ENCODE measurements at places on chromosomes 16 and 17. TPM values are rescaled to one million over a fixed set of nuclear protein-coding genes. Genes with fewer than 3 reads are reported as not detected.

DNA sequence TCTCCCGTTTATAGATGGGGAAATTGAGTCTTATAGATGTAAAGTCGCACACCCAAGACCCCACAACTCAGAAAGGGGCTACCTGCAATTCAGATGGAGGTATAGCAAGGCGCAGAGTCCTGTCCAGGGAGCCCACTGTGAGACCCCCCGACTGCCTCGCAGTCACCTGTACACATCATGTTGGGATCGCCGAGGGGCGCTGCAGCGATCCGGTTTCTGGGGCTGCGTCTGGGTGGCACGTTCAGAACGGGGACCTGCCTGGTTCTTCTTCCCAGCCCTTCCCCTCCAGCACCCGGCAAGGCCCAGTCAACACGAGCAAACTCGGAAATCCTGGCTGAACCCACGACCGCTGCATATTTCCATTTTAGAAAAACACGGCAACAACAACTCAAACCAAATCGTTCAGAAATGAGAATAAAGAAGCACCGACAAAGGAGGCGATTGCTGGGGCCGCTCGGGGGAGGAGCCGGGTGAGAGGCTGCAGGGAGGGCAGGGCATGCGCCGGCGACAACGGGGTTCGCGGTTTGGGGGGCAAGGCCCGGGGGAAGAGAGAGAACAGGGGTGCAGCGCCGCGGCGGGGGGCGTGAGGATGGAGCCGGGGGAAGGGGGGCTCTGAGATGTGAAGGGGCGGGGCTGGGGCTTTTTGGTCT is 643 bp downstream of the HSDL1 start:
- H3K36me3 ChIP-seq: no peaks in the 10 kb centered on the region
- no peaks in the 10 kb centered on the region for H3K27me3 ChIP-seq
- no peaks in the 10 kb centered on the region for H3K4me1 ChIP-seq
- peak overlapping the region; percentile 73 for H3K27ac ChIP-seq
- DNase-seq: peak; percentile 28

- H3K36me3 ChIP-seq: no peaks in the 10 kb centered on the region
- no peaks in the 10 kb centered on the region for H3K27me3 ChIP-seq
- no peak overlapping the region for H3K4me3 ChIP-seq
Measured at GRCh38 chr16:14296663-14297062, 225.5 kb downstream of the MRTFB start.

DNA sequence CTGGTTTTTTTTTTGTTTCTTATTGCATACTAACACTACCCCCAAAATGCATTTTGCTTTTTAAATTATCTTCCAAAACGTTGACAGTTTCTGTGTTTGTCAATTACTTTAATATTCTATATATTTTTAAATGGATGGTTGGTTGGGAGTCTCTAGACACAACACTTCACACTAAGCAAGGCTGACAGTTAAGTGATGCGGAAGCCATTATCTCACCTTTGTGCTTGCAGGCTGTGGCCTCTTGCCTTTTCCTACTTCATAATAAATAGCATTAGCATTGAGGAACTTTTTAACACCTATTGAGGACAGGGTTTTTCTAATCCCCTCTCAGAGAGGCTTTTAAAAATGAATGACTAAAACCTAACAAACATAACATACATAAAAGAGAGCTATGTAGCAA is 280.8 kb upstream of the TBX2 start:
- no peak overlapping the region for H3K27ac ChIP-seq
- H3K4me1 ChIP-seq: no peaks in the 10 kb centered on the region
- no peak for DNase-seq
- no peaks in the 10 kb centered on the region for H3K27me3 ChIP-seq
- H3K36me3 ChIP-seq: peaks cover 4% of the 10 kb centered on the region
- no peak overlapping the region for H3K4me3 ChIP-seq

DNA sequence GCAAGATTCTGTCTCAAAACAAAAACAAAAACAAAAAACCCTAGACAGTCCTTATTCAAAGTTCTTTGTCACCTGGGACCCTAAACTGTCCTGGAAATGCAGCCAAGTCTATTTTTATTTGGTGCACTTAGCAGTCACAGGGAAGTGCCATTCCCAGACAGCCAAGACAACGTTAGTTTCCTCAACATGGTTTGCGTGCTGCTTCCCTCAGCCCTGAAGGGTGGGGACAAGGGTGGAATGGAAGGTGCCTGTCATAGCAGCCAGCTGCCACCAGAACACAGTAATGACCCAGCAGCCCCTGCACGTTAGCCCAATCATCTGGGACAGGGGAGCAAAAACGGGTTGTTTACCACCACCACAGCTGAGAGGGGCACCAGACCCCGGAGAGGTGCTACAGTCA is 16.9 kb downstream of the CREBBP start:
- no peak for DNase-seq
- no peak overlapping the region for H3K4me3 ChIP-seq
- H3K4me1 ChIP-seq: peaks cover 20% of the 10 kb centered on the region
- no peaks in the 10 kb centered on the region for H3K36me3 ChIP-seq
- H3K27ac ChIP-seq: no peak overlapping the region

GRCh38 chr16:4034963-4035362 is 81.3 kb downstream of the ADCY9 start:
- DNase-seq: no peak
- H3K4me1 ChIP-seq: no peaks in the 10 kb centered on the region
- no peak overlapping the region for H3K27ac ChIP-seq
- no peaks in the 10 kb centered on the region for H3K27me3 ChIP-seq
- no peaks in the 10 kb centered on the region for H3K36me3 ChIP-seq

DNA sequence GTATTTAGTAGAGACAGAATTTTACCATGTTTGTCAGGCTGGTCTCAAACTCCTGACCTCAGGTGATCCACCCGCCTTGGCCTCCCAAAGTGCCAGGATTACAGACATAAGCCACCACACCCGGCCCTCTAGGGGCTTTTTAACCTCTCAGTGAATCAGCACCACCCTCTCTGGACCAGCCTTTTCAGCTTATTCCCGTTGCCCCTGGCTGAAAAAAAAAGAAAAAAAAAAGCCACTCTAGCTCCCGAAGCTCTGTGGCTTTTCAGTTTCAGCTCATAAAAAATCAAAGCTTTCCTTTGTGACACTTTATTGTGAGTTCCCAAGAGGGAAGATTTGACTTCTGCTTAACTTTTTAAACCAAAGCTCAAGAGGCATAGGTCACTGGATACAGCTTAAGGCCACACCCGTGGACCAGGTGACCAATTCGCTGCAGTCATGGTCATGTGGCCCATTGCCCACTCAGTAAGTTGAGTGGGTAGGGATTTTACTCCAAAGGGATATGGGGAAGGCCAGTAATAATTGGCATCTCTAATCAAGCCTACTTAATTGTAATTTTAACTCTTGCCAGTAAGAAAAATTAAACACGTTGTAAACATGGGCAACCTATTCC is 46.6 kb upstream of the MED13 start:
- H3K27ac ChIP-seq: no peak overlapping the region
- no peak for DNase-seq
- H3K36me3 ChIP-seq: no peaks in the 10 kb centered on the region

DNA sequence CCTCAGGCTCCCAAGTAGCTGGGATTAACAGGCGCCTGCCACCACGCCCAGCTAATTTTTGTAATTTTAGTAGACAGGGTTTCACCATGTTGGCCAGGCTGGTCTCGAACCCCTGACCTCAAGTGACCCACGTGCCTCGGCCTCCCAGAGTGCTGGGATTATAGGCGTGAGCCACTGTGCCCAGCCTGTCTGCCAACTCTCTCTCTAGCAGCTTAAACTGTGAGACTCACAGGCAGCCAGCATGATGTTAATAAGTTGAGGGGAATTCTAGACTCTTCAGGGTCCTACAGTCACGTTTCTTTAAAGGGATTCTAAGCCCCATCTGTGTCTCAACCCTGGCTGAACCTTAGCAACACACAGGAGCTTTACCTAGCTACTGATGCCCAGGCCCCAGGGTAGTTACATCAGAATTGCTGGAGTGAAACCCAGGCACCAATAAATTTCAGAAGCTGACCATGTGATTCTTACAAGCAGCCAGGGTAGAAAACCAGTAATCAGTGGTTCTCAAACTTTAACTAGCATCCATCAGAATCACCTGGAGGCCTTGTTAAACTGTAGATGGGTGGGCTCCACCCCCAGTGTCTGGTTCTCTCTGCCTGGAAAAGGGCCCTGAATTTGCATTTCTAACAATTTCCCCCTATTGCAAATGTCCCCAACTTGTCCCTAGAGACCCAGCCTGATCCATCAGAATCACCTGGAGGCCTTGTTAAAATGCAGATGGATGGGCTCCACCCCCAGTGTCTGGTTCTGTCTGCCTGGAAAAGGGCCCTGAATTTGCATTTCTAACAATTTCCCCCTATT is 30.7 kb downstream of the GPRC5B start:
- no peak overlapping the region for H3K27ac ChIP-seq
- H3K4me3 ChIP-seq: no peak overlapping the region
- DNase-seq: no peak
- H3K27me3 ChIP-seq: no peaks in the 10 kb centered on the region
- no peaks in the 10 kb centered on the region for H3K36me3 ChIP-seq
- H3K4me1 ChIP-seq: no peaks in the 10 kb centered on the region

GRCh38 chr17:42691021-42691545 is 8.8 kb downstream of the CNTNAP1 start:
- no peaks in the 10 kb centered on the region for H3K4me1 ChIP-seq
- no peak for DNase-seq
- H3K27me3 ChIP-seq: no peaks in the 10 kb centered on the region
- no peak overlapping the region for H3K4me3 ChIP-seq
- no peak overlapping the region for H3K27ac ChIP-seq

- DNase-seq: no peak
- no peak overlapping the region for H3K4me3 ChIP-seq
- no peaks in the 10 kb centered on the region for H3K36me3 ChIP-seq
- H3K27ac ChIP-seq: no peak overlapping the region
- no peaks in the 10 kb centered on the region for H3K27me3 ChIP-seq
Measured at GRCh38 chr17:4532860-4533522, 22.2 kb downstream of the MYBBP1A start.

DNA sequence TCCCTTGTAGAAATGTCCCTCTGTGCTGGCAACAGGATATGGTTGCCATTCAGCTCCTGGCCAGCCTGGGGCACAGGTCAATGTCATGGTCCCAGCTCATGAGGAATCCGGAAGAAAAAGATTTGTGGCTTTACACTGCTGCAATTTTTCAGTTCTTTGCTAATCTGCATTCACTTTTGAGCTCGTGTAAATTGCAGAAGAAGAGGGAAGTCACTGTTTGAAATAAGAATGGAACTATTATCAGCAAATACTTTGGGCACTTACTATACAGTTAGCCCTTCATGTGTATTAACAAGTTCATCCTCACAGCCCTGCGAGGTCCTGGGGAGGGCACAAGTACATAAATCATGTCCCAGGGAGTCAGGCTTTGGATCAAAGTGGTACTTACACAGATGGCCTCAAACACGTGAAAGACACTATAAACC is 14.2 kb downstream of the SLC47A2 start:
- no peak for DNase-seq
- no peaks in the 10 kb centered on the region for H3K27me3 ChIP-seq
- no peaks in the 10 kb centered on the region for H3K36me3 ChIP-seq
- H3K4me3 ChIP-seq: no peak overlapping the region
- H3K27ac ChIP-seq: no peak overlapping the region

- no peak overlapping the region for H3K4me3 ChIP-seq
- no peak overlapping the region for H3K27ac ChIP-seq
- no peaks in the 10 kb centered on the region for H3K36me3 ChIP-seq
- H3K4me1 ChIP-seq: no peaks in the 10 kb centered on the region
- DNase-seq: no peak
Measured at GRCh38 chr16:27586711-27587110, 36.8 kb downstream of the KATNIP start.

DNA sequence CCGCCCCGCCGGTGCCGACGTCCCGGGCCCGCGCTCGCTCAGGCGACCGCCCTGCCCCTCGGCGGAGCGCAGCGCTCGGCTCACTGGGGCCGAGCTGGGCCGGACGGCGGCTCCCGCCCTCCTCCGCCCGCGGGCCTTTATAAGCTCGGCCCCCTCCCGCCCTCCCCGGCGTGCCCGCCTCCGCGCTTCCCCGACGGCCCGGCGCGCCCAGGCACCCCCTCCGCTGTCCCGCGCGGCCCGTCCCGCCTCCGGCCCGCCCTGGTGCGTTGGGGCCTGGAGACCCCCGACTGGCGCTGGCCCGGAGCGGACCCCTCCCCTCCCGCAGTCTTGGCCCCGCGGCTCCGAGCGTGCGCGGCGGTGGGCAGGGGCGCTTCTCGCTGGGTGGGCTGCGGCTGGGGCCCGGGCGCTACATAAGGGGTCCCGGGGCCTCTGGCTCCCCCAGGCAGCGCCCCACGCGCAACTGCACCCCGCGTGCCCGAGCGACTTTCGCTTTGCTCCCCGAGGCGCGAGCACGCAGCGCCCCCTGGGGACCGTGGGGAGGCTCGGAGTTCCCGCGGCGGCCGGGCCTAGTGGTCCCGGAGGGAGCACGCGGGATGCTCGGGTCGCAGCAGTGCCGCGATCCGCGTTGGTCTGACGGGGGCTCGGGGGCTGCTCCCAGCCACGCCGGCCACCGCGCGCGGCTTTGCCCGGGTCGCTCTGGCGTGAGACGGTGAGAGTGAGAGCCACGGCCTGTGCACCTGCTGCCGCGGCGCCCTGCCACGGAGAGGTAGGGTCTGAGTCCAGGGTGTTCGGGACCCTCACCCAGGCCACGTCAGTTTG is at the start of gene PIEZO1:
Gene PIEZO1 (minus strand): TSS at position 115 of the 819 bp plus-strand sequence. CDS start 256 bp downstream, outside the sequence.
- no peaks in the 10 kb centered on the region for H3K4me1 ChIP-seq
- peak within 1 kb of the TSS; percentile 82 for H3K27ac ChIP-seq
- peak; percentile 80 for DNase-seq
- peak within 1 kb of the TSS; percentile 44 for H3K4me3 ChIP-seq

GRCh38 chr17:43879723-43880419 is 27.5 kb downstream of the MPP2 start:
- no peak for DNase-seq
- no peaks in the 10 kb centered on the region for H3K4me1 ChIP-seq
- H3K4me3 ChIP-seq: no peak overlapping the region
- H3K36me3 ChIP-seq: no peaks in the 10 kb centered on the region
- no peak overlapping the region for H3K27ac ChIP-seq

GRCh38 chr16:2147981-2148671 is at the start of gene RAB26:
TSS of gene RAB26 (plus strand) at chr16:2148625. CDS start at chr16:2148784, 159 bp downstream.
- peak; percentile 75 for DNase-seq
- no peaks in the 10 kb centered on the region for H3K27me3 ChIP-seq
- H3K27ac ChIP-seq: peak within 1 kb of the TSS; percentile 59

- peak; percentile 84 for DNase-seq
- no peaks in the 10 kb centered on the region for H3K27me3 ChIP-seq
- peak within 1 kb of the TSS; percentile 88 for H3K4me3 ChIP-seq
- H3K36me3 ChIP-seq: no peaks in the 10 kb centered on the region
- H3K27ac ChIP-seq: peak within 1 kb of the TSS; percentile 90
- H3K4me1 ChIP-seq: peaks cover 6% of the 10 kb centered on the region
Measured at GRCh38 chr16:1414532-1415260, at the start of gene UNKL. TSS of gene UNKL (minus strand) at chr16:1414704. CDS start at chr16:1414691, 13 bp downstream.

DNA sequence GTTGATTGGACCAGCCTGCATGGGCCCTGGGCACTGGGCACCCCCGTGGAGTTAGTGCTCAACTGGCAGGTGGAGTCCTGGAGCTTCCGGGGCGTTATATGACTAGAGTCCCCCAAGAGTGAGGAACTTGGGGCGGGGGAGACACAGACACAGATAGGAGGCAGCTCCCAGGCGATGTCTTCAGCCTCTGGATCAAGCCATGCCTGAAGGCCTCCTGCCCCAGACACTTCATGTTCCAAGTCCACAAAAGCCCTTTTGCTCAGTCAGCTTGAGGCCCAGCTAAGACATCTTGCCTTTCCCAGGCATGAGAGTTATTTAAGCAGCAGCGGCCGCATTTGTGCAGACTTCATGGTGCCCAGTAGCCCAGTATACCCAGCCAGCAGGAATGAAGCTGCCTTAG is 136.6 kb upstream of the CIBAR2 start:
- no peaks in the 10 kb centered on the region for H3K36me3 ChIP-seq
- H3K4me1 ChIP-seq: no peaks in the 10 kb centered on the region
- H3K4me3 ChIP-seq: no peak overlapping the region

ALOXE3 gene
- not detected for total RNA-seq

MYH3 gene
- under 0.01 TPM for total RNA-seq

DNASE1L2 gene
- total RNA-seq: not detected

TBC1D3E gene
- not detected for total RNA-seq

CASKIN2 gene
- 7.4 TPM for total RNA-seq

ITGB4 gene
- total RNA-seq: 100 TPM

ADORA2B gene
- 2.7 TPM for total RNA-seq

METTL23 gene
- total RNA-seq: 13.8 TPM

Measured in uterus (tissue), 4 donors.